T-helper 22 cell (primary cell): ENCODE measurements at places on chromosomes 6 and 20.

- no peak for DNase-seq
Measured at GRCh38 chr20:44398335-44398734, 42.8 kb downstream of the HNF4A start.

DNA sequence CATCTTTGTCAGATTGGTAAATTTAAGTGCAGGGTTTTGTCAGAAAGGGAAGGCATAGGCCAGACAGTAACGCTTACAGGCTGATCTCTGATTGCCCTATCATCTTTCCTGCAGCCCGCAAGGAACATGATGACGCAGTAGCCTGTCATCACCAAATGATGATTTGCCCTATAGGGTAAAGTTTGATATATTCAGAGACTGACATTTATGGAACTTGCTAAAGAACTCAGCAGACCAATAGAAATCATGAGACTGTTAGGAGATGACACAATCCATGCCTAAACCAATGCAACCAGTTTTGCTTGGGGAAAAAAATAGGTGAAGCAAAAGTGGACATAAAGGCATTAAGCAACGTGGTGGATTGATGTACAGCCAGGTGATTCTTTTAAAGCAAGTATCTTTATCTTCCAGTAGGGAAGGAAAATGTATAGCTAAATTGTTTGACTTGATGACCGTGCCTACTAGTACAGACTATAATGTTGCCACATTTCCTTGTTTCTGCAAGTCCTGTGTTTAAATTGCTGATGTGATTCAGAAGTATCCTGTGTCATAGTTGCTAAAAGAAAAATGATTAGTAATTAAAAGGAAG lies 2.4 kb downstream of the NUS1 start:
- no peak for DNase-seq

DNA sequence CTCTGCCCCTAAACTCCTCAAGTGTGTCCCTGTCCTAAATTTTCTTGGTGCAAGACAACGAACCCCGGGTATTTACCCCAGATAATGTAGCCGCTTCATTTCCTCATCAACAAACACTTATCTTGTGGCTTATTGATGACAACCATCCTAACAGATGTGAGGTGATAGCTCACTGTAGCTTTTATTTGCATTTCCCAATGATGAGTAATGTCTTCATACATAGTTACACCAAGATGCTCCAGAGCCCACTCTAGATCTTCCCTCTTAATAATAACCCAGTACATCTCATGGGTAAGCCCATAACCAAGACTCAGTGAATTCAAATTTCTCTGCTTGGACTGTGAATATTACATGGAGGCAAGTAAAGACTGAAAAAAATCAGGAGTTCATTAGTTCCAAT lies 48.2 kb upstream of the BEND6 start:
- DNase-seq: no peak

DNA sequence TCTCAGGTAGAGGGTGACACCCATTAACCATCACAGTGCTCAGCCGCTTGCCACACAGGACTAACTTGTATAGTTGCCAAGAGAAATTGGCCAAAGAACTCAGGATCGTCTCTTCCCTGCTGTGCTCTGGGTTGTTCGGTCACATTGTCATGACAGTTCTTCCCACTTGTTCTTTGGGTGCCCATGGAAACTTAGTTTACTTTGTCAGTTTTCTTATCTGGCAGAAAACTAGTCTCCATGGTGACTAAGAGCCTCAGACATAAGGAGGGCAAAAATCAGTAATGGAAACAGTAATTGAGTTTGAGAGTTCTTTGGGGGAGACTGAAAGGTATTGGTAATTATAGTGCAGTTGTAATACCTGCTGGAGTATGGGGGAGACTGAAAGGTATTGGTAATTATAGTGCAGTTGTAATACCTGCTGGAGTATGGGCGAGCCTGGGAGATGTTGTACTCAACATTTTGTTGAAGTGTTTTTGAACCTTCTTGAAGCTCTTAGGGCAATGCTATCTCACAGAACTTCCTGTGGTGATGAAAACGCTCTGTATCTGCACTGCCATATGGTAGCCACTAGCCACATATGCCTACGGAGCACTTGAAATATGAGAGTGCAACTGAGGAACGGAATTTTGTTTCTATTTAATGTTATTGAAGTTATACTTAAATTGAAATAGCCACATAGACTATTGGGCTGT lies 95.2 kb upstream of the HDGFL1 start:
- DNase-seq: no peak

- DNase-seq: no peak
Measured at GRCh38 chr20:48617481-48617880, 210.3 kb downstream of the PREX1 start.

DNA sequence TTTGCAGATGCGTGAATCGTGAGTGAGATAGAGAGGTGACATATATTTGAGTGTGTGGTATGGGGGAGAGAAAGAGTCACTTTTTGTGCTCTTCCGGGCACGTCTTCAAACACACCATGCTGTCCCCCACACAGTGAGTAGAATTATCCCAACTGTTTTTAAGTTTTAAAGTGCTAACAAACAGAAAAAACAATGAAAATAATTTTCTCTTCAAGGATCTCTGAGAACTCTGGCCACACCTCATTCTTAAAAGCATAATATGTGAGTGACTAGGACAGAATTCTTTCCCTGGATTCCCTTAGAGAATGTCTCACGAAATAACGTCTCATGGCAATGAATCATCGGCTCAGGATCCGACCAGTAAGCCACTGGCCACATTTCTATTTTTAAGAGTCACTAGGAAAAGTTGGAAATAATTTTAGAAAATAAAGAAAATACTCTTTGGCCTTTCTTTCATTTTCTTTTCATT lies 235.7 kb upstream of the ZNF217 start:
- no peak for DNase-seq

DNA sequence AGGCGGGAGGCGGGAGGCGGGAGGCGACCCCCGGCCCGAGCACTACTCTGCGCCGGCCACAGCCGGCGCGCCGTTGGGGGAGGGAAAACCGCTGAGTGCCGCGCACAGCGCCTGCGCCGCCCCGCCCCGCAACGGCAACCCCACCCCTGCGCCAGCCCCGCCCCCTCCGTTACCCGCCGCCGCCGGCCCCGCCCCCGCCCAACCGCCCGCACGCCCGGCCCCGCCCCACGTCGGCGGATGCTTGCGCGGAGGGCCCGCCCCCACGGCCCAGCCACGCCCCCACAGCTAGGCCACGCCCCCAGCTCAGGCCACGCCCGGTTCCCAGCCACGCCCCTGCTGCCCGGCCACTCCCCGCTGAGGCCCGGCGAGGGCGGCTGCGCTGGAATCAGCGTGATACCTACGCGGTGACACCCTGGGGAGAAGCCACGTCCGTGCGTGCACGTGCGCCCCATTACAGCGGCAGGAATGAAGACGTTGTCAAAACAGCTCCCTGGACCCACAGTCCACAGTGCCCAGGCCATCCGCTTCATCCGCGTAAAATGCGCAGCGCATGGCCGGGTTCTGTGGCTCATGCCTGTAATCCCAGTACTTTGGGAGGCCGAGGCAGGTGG lies at the start of gene TCFL5:
TCFL5 (minus strand) TSS at position 97 of the 611 bp plus-strand sequence. CDS start 152 bp downstream, outside the sequence.
- DNase-seq: peak; percentile 81

- DNase-seq: no peak
Measured at GRCh38 chr6:120916844-120917243, 417.4 kb downstream of the TBC1D32 start.

DNA sequence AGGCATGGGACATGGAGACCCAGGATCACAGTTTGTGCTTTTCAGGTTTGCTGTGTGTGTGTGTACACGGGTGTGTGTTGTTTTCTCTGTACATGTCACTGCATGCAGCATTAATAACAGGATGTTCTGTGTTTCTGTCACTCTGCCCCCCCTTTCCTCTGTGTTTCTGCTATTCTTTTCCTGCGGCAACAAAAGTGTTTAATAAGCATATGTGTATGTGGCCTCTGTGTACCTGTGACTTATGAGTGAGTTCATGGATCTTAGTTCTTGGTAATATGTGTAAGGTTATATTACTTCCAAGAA lies 9.8 kb downstream of the SYNGAP1 start:
- DNase-seq: no peak

DNA sequence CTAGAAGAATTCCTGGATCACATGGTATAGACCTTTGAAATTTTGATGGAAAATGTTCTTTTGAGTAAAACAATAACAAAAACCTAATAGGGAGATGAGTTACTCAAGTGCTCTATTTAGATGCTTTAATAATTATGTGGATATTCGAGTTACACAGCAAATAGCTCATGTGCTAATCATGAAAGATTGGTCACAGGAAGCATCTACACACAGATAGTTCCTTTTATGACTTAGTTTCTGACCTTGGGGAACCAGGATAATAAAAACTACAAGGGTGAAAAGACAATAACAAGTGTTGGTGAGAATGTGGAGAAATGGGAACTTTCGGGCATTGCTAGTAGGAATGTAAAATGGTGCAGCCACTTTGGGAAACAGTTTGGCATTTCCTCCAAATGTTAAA lies 19.7 kb downstream of the UBE2V1 start:
- DNase-seq: no peak

- no peak for DNase-seq
Measured at GRCh38 chr20:24762791-24763350, 186.2 kb upstream of the CST7 start.

- DNase-seq: no peak
Measured at GRCh38 chr6:75076009-75076408, 129.8 kb downstream of the COL12A1 start.

- DNase-seq: no peak
Measured at GRCh38 chr20:54549658-54550326, 74.4 kb downstream of the DOK5 start.

DNA sequence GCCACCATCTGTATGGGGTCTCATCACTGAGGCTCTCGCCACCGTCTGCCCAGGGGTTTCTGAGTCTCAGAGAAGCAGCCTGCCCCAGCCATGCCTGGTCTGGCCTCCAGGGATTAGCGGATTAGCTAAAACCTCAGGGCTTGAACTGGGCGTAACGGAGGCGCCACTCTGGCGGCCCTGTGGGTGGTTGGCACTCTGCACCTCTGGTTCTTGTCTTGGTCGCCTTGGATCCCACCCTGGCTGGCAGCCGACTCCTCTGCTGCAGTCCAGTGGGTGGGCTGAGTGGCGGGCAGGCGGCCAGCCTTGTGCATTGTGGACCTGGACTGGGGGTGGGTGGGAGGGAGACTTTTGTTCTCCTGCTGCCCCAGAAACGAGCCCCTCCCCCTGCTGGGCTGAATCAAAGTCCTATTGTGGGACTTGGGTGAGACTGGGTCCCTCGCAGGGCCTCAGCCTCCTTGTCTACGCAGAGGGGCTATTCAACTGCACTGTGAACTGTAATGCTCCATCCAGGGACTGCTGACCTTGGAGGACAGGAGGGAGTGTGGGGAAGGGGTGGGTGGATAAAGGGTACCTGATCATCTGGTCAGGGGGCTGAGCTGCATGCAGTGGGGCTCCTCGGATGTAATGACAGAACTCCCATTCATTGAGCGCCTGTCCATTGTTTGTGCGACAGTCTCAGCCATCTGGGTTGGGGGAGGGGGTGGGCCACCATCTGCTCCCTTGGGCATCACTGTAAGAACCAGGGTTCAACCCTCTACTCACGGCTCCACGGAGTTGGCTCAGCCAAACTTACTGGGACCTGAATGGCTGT lies 23.9 kb downstream of the SUN5 start:
- no peak for DNase-seq

GRCh38 chr6:169654598-169655391 lies 47.0 kb downstream of the WDR27 start:
- peak; percentile 48 for DNase-seq

- DNase-seq: no peak
Measured at GRCh38 chr6:162871966-162872365, 144.2 kb downstream of the PACRG start.

GRCh38 chr6:144722154-144722737 lies 437.1 kb downstream of the UTRN start:
- DNase-seq: no peak

DNA sequence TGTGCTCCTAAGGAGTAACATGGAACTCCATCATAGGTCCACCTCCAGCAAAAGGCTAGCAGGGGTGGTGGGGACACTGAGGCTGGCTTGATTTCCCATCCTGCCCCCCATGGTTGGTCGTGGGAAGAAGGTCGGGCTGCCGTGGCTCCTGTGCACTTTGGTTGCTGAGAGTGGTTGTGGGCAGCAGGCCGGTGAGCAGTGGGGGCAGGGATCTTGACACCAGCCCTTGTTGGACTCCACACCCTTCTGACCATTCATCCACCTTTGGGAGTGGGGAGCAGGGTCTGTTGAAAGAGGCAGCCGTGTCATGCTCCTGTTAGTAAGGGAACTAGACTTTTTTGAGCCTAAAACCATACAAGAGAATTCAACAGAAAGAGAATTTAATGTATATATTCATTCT lies 175.2 kb downstream of the ARID1B start:
- no peak for DNase-seq

DNA sequence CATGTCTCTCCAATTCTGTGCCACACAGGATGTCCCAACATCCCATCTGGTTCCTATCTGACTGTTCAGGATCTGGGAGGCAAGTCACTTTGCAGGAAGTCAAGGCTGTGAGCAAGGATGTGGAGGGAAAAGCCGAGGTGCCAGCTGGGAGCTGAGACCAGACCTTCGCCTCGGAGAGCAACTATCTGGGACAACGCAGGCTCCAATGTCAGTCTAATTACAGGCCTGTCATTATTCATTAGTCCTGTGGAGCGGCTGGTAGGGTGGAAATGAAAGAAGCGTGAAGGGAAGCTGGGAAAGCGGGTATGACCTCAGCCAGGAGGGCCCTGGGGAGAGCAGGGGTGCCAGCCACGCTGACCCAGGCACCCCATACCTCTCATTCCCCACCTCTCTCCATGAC lies 147.3 kb downstream of the UNC5CL start:
- no peak for DNase-seq

GRCh38 chr6:158706369-158706982 lies 56.6 kb downstream of the SYTL3 start:
- DNase-seq: no peak

- no peak for DNase-seq
Measured at GRCh38 chr20:8530022-8530421, 398.0 kb downstream of the PLCB1 start.

DNA sequence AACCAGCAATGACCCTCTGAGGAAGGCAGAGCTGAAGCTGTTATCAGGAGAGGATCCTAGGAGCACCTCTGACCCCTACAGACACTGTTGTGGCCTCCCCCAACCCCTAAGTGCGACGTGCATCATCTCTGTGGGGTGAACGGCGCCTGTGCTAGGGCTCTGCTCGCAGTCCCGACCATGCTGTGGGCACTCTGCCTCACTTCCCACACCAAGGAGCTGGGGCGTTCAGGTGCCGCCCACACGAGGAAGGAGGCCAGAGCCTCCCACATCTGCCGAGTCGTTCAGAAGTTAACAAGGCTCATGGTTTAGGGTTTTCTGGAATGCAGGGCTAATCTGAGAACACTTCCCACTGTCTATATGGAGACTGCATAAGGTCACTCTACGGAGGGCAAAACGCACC lies 62.1 kb downstream of the GINS1 start:
- DNase-seq: no peak

GRCh38 chr20:49790077-49790798 lies 22.4 kb upstream of the SLC9A8 start:
- DNase-seq: no peak

DNA sequence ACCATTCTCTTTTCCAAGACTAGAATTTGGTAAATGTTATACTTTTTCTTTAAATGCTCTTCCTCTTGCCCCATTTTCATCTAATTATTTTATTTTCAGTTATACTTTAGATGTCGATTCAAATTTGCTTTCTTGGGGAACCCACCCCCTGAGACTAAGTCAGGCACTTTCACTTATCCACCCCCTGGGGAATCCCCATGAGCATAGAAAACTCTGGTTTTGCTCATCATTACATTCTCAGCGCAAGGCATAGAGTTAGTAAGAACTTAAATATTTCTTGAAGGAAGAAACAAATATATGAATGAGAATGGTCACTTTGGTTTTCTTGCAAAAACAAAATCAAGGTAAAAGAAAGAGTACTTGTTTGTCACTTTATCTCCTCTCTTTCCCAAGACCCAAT lies 25.1 kb upstream of the HSF2 start:
- no peak for DNase-seq

- DNase-seq: no peak
Measured at GRCh38 chr6:28816909-28817807, 106.6 kb downstream of the TRIM27 start.
